GM20000 (cell line): ENCODE measurements at places on chromosomes 6 and 20.

DNA sequence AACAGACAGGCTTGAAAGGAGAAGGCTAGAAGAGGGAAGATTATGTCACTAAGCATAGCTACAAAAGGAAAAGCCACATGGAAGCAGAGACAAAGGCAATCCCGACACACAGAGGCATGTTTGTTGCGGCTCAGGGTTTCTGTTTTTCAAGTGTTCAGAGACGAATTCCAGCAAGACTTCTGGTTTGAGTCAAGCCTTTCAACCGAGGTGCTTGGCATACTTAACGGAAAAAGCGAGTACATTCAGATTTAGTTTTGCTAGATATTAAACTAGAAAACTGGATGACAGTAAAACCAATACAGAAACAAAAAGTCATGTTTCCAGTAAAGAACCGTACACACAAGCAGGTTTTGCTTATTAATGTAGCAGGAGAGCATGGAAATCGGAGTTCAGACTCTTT, 27.2 kb downstream of the MCUR1 start:
- no peak for DNase-seq

DNA sequence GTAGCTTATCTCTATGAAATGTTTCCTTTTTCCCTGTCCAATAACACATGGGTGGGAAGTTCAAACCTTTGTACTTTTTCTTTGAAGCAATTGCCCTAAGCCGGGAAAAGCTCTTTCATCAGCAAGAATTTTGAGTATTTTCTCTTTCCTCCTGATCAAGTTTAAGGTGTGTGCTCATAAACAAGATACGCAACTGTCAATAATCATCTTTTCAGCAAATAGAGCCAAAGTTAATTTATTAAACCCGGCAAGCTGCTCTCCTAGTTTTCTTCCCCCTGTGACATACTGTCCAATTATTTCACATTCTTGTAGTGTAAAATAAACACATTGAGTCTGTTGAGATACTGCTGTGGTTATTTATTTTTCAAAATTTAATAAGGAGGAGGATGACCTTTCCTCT, 194.4 kb downstream of the EDN1 start:
- no peak for DNase-seq

DNA sequence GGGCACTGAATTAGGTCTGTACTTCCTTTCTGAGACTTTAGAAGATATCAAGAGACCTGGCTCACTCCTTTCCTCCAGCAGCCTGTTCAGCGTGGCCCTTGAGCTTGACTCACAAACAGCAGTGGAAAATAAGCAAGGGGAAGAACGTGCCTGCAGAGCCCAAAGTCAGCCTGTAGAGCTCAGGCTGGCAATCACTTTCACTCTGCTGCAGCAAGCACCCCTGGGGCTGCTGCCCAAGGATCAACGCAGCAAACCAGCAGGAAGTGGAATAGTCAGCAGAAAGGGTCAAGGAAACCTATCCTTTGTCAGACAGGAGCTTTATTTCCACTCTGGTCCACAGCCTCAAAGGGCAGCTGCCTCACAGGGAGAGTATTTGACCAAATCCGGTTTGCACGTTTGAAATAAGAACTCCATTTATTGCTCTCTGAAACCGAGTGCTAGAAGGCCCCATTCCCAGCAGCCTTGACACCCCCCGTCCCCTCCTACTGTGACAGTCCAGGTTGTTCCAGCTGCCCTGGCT, 77.4 kb downstream of the PRDM1 start:
- peak; percentile 29 for DNase-seq

DNA sequence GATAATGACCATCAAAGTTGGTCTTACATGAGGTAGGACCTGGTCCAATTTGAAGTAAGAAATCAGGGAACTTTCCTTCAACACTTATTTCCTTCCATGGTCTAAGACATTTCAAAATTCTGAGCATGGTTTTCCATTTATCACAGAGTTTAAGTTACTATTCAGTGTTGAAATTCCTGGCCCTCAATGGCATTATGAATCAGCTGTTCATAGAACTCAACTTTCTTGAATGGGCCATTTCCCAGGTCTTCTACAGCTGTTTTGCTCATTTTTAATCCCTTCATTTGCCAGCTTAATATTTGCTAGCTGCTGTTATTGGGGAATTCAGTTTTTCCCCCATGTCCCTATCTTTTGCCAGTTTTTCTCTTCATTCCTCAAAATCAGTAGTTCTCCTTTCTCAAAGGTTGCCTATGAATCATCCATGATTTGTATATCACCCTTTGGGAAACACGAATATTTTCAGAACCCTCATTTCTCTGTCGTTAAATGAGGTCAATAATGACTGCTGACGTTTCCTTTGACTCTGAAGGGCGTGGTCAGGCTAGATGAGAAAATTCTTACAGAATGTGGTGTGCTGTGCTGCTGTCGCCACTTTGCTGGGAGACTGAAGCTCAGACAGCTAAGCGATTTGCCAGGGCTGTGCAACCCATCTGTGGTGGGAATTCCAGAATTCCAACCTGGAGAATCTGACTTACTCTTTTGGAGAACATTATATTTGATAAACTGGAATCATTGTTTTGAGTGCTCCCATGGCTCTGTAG, 216.5 kb upstream of the FLRT3 start:
- DNase-seq, result no peak

- DNase-seq, result no peak
Measured at GRCh38 chr6:31877125-31877650, 1.6 kb downstream of the SLC44A4 start.

DNA sequence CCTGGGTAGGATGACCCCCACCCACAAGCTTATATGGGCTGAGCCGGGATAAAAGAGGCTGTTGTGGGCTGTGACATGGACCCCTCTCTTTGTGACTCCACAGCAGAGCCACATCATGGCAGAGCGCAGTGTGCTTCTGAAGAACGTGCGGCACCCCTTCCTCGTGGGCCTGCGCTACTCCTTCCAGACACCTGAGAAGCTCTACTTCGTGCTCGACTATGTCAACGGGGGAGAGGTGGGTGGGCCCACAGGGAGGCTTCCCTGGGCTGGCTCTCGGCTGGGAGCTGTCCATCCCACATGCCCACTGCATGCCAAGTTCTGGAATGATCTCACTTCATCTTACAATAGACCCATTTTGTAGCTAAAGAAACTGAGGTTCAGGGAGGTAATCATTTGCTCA, 10.5 kb downstream of the SGK2 start:
- DNase-seq, result no peak
